ENCODE measurements at places on chromosomes 5 and 9.

GRCh38 chr5:68911840-68912690 is 181.7 kb upstream of the SLC30A5 start:
- no peak for DNase-seq

GRCh38 chr5:113337515-113338415 is 97.0 kb downstream of the TSSK1B start:
- DNase-seq = no peak

DNA sequence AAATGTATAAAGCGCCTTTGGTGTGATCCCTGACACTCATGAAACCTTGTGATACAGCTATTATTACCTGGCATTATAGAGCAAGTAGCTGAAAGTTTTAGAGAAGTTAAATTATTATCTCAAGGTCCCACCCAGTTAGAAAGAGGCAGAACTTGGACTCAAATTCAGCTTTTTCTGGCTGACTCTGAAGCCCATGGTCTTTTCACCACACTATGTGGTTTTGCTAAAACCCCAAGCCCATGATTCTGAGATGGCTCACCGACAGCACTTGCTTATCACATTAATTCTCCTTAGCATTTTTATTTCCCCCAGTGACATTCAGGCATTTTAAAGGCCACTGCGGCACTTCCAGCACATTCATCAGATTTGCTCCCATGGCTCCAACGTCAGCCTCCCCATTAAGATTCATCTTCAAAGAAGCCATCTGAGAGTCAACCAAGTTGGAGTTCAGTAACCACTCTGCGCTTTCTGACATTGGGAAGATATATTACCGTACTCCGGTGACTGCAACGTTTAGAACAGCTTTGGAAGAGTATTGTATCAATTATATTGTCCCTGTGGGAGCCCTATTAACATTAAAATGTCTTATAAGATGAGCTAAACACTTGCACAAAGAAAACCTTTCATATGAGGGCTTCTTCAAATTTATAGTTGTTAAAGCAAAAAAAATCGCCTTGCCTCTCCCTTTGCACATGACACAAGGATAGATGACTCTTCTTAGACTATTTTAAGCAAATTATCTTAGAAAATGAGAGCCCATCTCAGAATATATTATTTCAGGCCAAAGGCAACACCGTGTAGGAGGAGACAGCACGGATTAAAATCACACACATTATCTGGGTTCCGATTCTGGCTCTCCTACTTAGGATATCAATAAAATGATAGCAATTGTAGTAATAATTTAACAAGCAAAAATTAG is 638.1 kb downstream of the ACTL7B start:
- no peak for DNase-seq

DNA sequence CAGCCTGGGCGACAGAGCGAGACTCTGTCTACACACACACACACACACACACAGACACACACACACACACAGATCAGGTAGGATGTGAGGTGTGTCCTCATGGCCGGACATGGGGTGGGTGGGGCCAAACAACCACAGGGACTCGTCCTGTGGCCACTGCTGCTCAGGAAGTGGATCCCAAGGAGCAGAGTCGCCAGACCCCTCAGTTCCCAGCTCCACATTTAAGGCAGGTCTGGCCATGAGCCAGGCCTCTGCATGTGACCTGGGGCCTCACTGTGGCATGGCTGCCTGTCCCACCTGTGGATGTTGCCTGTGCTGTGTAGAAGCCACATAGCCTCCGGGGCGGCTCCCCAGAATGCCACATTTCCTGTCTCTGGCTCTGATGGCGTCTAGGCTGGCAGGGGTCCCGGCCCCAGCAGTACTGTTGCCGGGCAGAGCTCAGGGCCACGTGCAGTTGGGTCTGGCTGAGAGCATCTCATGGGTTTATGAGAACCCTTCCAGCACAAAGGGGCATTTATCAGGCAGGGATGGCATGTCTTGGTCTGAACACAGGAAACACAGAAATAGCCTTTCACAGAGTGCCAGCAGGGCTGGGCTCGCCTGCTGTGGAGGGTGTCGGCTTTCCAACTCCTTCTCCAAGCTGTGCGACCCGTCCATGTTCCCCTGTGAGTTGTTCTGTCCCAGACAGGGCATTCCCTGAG is 9.9 kb upstream of the NINJ1 start:
- no peak for DNase-seq

Measured in right cardiac atrium (tissue), 5 donors.